ENCODE measurements at places on chromosomes 5 and 9.

DNA sequence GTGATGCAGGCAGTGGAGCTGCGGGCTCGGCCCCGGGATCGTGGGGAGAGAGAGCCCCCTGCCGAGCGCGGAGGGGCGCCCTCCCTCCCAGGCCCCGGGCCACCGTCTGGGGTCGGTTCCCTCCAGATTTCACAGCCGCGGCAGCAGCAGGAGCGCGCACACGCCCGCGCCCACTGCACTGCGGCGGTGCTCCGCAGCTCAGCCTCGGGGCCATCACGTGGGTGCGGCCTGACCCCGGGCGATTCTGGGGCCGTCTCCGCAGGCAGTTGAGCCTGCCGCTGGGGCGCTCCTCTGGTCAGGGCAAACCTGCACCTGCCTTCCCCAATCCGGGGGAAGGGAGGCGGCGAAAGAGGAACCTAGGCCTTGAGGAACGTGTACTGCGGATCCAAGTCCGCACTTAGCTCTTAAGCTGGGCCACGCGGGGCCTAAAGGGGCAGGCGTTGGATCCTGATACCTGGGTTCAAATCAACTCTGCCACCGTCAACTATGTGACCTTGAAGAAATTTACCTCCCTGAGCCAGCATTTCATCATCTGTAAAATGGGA, 9.4 kb upstream of the DELE1 start:
- DNase-seq: peak; percentile 12

DNA sequence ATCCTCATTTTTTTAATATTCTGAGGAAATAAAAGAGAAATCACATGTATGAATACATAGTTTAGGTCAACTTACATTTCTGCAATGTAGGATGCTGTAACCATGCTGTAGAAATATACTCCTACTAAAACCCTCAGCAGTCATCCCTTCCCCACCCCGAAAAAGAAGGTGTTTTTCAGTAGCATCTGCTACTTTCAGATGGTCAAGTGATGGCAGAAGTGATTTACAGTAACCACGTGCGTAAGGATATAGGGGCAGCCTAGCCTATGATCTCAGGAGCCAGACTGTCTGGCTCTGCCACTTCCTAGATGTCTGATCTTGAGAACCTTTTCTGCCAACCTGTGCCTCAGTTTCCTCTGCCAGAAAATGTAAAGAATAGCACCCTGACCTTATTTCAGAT, 26.0 kb upstream of the SYK start:
- DNase-seq: no peak

DNA sequence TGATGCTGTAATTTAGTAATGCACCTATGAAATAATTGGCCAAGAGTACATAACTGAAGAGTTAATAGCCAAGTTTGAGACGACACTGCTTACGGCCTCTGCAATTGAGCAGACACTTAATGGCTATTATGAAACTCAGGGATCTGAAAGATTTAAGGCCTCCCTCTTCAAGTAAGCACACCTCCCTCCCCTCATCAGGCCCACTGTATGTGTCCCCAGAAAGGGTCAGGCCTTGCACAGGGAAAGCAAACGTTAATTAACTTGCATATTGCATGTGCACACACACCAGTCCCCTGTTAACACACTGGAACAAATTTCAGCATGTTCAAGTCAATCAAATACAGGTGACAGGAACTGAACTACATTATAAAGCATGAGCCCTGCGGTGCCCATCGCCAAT, 163.6 kb downstream of the SPOCK1 start:
- DNase-seq: no peak

- no peak for DNase-seq
Measured at GRCh38 chr9:123072407-123072995, 39.0 kb downstream of the GPR21 start.

- DNase-seq: no peak
Measured at GRCh38 chr5:81785322-81785721, 34.4 kb upstream of the SSBP2 start.

GRCh38 chr5:81749561-81750307, 1.2 kb downstream of the SSBP2 start:
- DNase-seq: no peak

DNA sequence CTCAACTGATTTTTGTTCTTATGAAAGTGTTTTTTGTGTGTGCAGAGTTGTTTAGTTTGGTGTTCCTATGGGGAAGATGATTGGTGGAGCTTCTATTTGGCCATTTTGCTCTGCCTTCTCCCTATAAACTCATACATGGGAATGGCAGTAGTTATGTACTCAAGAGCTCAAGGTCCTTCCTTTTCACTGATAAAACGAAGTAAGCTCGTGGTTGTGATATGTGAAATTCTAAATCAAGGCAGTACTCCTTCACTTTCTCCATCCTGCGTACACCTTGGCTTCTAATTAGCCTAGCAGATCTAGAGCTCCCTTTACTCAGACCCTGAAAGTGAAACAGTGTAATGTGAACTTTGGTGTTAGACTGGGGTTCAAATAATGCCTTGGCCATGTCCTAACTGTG, 159.3 kb upstream of the TNC start:
- DNase-seq: no peak

DNA sequence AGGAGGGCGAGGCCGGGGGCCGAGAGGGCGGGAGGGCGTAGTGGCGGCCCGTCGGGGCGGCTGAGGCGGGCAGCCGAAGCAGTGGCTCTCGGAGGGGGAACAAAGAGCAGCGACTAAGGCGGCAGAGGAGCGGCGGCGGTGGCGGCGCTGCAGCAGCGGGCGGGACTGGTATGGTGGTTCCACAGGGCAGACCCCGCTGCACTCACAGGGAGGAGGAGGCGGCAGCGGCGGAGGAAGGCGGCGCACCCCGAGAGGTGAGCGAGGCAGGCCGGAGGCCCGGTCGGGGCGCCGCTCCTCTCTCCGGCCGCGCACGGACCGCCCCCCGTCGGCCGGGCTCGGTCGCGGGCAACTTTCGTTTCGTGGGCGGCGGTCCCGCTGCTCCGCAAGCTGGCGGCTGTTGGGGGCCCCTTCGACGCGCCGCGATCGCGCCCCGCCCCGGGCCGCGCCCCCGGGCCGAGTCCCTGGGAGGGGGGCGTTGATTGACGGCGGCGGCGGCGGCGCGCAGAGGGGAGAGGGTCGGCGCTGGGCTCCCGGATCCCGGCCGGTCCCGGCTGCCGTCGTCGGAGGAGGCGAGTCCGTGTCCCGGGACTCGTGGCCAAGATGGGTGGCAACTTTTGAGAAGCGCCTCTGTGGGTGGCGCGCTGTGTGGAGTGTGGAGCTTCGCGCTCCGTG, 467 bp downstream of the CNOT6 start:
- DNase-seq: peak; percentile 23

- DNase-seq: no peak
Measured at GRCh38 chr9:89718651-89719050, 113.8 kb downstream of the GADD45G start.

DNA sequence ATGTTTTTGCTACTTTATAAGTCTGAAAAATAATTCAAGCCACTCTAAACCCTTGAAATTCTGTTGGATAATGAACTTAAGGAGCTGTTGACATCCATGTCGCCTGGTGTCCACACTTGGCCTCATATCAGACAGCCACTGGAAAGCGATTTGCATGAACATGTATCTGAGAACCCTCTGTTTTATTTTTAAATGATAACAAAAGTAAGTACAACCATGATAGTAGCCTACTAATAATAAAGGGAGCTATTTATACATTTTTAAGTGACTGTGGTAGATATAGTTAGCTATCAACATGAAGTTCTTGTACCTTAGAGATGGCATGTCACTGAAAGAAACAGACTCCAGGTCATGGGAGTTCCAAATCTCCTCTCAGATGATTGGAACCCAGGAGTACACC, 53.3 kb downstream of the PLCXD3 start:
- no peak for DNase-seq

DNA sequence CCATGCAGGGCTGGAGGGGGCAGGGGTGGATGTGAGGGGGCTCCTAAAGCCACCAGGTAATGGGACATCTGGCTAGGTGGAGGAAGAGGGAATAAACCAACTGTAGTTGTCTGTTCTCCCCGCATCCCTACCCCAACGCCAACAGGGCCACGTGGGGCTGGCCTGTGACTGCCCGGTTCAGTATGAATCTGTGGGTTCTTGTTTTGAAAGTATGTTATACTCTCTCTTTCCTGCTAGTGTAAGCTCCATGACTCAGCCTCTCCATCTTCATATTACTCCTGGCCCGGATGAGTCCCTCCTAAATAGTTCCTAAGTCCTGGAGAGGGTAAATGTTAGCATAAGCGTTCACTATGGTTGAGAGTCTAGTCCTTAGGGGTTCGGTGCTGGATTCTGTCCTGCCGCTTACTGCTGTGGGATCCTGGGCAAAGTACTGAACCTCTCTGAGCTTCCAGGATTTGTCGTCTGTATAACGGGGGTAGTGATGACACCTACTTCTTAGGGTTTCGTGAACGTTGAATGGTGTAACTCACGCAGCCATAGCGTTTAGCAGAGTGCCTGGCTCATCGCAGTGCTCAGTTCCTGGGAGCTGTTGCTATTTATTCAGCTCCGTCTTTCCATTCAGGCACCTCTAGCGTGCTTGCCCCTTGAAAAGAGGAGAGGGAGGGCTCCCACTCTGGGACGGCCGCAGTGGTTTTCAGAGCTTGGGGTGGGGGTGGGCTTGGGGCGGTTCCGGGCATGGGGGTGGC, 28.8 kb downstream of the LHX2 start:
- no peak for DNase-seq

DNA sequence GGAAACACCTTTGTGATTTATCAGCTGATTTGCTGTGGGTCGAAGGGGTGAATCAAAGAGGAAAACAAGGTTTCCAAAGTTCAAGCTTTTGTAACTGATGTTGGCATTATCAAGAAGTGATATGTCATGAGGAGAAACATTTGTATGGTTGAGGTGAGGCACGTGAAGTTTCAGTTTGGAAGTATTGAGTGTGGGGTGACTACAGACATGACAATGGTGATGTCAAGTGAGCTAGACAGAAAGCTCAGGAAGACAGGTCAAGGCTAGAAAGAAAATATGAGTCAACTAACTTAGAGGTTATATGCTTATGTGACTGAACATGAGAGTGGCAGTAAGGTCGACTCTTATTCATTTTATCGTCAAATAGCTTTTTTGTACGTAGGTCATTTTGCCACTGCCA, 99.1 kb downstream of the RAB3C start:
- no peak for DNase-seq

DNA sequence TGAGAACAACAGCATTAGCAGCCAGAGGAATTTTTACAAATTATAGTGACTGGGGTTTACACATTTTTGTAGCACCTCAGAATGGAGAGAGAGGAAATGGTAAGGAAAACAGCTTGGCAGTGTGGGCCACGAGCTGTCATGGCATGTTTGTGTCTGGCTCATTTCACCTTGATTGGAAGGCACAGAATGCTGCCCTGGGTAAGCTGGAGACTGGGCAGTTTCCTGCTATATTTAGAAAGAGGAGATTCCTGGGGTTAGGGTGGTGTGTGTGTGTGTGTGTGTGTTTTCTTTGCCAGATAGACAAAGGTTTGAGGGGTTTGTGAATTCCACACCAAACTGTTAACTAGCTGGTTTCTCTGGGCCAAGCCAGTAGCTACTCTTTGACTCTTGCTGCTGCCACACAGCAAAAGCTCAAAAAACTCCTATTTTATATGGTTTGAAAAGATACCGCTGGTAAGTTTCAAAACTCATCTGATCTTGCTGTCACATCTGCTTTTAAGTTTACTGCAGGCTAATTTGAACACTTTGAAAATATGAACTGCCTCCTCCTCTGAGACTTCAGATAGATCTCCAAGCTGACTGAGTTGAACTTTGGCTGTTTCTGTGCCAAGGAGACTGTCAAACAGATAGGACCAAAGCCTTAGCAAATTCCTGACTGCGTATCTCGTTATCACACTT, 9.1 kb downstream of the ARHGAP26 start:
- no peak for DNase-seq

DNA sequence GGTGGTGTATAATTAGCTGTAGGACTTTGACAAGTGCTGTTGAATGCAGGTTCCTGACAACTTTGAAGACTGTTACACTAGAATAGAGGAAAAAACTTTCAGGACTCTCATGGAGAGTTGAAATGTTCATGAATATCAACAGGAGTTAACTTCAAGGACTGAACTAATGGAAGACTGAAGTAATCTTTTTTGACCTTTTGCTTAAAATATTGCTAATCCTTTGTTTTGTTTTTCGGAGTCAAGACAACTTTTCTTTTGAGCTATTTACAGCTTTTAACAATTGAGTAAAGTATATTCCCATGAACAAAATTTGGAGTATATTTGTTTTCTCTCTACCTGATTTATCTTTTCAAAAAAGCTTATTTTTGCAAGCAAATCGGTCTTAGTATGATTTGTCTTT, 34.1 kb upstream of the MTMR12 start:
- no peak for DNase-seq

DNA sequence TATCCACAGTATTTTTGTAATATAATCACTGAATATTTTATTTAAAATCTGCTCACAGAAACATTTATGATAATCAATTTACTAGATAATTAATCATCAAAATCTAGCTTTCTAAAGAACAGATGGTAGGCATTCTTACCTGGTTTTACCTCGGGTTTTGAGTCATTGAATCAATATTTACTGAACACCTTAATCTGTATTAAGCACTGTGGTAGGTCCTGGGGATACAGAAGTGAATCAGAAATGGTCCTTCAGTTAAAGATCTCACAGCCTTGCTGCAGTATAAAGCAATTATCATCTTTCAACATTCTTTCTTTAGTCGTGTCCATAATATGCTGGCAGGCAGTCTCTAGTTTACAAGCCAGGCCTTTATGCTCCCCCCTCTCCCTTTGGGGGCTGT, 2.0 kb upstream of the MEIKIN start:
- DNase-seq: no peak

DNA sequence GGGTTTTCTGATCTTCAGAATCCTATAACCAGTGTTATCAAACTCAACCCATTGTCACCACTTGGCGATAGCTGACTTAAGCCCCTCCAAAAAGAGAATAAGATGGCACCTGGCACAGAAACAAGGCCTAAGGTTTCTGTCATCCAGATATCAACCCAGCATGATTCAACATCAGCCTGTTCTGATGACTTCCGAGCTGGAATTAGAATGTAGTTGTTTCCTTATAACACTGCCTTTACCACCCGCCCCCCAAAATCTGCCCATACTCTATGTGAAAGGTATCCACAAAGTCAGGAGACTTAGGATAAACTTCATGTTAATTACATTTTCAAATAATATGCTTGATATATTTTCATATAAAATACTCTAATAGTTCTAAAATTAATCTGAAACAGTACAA, 5.2 kb downstream of the KLF9 start:
- DNase-seq: no peak

GRCh38 chr5:52598968-52599367, 188.7 kb upstream of the ITGA1 start:
- no peak for DNase-seq

GRCh38 chr5:138438724-138439476, at the start of gene REEP2:
REEP2 (plus strand) TSS chr5:138439057; CDS start chr5:138439209, 152 bp downstream.
- DNase-seq: no peak

DNA sequence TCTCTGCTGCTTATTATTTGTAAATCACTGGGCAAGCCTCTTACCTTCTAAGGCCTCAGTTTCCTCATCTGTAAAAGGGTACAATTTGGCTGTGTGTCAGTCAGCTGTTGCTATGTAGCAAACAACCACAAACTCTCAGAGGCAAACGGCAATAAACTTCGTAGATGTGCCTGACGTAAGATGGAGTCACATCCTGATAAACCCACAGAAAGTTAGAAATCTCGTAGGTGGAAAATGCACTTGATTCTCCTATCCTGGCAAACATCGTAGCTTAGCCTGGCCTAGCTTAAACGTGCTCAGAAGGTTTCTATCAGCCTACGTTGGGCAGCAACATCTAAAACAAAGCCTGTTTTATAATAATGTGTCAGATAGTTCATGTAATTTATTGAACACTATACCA, 35.0 kb upstream of the UNC5A start:
- no peak for DNase-seq

All from right lung (tissue), 10 donors.